ENCODE measurements at places on chromosomes 3 and 15.

GRCh38 chr15:43250785-43251184 lies 15.9 kb downstream of the TGM5 start:
- no peak for DNase-seq

DNA sequence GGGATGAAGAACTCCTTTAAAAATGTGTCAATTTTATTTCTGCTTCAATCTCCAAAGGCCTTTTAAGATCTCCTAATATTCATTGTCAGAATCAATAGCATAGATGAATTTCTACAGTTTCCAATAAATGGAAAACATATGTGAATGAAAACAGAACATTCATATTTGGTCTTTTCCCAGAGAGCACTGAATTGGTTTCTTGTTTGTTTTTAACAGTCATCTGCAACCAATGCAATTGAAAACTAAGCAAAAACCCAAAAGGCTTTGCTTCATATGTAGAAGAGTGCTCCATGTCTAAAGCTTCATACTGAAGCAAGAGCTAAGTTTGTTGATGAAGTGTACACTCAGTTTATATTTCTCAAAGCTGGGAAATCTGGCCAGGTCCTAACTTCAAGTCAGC lies 426.5 kb upstream of the CDIN1 start:
- no peak for DNase-seq

GRCh38 chr3:38726751-38727150 lies 77.3 kb upstream of the SCN5A start:
- DNase-seq = no peak

GRCh38 chr3:76700323-76700722 lies 339.6 kb upstream of the ROBO2 start:
- DNase-seq = no peak

DNA sequence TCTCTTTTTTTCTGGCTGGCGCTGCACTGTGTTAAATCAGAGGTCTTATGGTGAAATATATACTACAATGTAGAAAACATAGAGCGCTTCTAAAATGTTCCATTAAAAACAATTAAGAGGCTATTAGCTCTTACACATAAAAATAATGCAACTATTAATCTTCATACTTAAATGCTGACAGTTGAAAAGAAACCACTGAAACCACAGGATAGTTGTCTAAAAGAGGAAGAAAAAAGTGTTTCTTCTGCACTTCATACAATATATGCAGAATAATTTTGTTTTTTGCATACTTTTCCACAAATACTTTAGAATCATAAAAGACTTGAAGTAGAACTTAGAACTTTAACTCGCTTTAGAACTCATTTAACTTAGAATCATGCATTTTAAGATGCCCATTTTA lies 170.5 kb downstream of the PYDC2 start:
- DNase-seq = no peak

DNA sequence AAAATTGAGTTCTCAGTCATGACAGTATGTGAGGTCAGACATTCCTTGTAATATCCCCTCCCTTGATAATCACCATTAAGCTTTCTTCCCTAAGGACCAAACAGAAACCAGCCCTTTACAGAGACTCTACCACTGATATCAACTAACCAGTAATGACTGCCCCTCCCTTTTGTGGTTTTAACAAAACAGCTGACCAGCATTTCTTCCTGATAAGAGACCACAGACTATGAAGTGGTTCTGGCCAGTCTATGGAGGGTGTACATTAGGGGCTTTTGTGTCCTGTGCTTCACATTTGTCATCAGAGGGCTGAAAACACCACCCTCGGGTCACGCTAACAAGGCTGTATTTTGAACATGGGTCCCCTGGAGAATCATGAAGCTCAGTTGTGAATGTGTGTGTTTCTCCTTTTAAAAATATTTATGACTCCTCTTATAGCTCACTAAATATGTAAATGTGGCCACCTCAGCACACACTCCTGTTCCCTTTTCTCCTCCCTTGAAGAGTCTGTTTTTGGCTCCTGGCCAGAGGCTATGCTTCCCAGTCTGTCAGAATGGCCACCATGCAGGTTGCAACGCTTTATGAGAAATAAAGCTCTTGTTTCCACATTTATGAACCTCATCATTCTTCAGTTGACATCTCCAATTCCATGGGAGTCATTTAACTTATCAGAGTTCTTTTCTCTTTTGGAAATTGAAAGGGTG lies 239.3 kb downstream of the CPNE4 start:
- no peak for DNase-seq

- DNase-seq = no peak
Measured at GRCh38 chr15:70875001-70875782, 17.0 kb downstream of the THAP10 start.

- DNase-seq = peak; percentile 63
Measured at GRCh38 chr3:32421991-32422859, 30.6 kb downstream of the CMTM7 start.

GRCh38 chr3:138060792-138061191 lies 50.8 kb downstream of the CLDN18 start:
- DNase-seq = no peak

GRCh38 chr15:58520936-58521292 lies 89.1 kb downstream of the LIPC start:
- DNase-seq = no peak

DNA sequence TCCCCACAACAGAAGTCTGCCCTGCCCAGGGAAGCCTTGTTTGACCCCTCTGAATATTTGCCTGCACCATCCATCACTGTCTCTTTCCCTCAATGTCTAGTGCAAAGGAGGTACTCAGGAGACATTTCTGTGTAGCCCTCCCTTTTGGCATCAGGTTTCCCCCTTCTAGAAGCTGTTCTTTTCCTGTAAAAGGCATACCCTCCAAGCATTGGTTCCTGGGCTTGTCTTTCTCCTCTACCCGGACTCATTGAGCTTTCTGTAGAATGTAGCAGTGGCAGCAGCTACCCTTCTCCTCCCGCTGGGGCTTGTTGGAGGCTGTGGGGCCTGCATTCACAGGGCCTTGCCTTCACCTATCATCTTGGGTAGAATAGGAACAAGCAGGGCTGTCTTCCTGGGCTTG lies 63.5 kb downstream of the CTDSPL start:
- DNase-seq = no peak

- DNase-seq = no peak
Measured at GRCh38 chr15:42375941-42376340, 16.6 kb downstream of the CAPN3 start.

- no peak for DNase-seq
Measured at GRCh38 chr15:100716456-100717085, 114.2 kb downstream of the ASB7 start.

GRCh38 chr3:177835008-177835407 lies 637.7 kb upstream of the TBL1XR1 start:
- peak; percentile 54 for DNase-seq

- no peak for DNase-seq
Measured at GRCh38 chr3:10950476-10951294, 41.9 kb upstream of the SLC6A1 start.

GRCh38 chr3:141231952-141232823 lies 563 bp downstream of the PXYLP1 start:
- DNase-seq = no peak

DNA sequence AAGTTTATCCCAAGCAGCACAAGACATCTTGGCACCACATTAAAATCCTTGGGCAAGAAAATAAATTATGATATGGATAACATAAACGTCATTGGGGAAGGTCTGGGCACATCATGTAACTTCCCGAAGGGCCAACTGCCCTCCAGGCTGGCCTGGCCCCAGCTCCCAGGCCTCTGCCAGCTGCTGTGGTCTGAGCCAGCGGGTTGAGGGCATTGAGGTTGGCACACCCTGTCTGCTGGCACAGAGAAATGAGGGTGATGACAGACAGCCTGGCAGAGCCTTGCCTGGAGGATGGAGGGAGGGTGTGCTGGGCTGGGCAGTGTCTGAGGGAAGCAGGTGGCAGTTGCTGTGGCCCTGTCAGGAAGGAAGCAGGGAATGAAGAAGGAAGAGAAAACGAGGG lies 3.3 kb upstream of the RBSN start:
- no peak for DNase-seq

DNA sequence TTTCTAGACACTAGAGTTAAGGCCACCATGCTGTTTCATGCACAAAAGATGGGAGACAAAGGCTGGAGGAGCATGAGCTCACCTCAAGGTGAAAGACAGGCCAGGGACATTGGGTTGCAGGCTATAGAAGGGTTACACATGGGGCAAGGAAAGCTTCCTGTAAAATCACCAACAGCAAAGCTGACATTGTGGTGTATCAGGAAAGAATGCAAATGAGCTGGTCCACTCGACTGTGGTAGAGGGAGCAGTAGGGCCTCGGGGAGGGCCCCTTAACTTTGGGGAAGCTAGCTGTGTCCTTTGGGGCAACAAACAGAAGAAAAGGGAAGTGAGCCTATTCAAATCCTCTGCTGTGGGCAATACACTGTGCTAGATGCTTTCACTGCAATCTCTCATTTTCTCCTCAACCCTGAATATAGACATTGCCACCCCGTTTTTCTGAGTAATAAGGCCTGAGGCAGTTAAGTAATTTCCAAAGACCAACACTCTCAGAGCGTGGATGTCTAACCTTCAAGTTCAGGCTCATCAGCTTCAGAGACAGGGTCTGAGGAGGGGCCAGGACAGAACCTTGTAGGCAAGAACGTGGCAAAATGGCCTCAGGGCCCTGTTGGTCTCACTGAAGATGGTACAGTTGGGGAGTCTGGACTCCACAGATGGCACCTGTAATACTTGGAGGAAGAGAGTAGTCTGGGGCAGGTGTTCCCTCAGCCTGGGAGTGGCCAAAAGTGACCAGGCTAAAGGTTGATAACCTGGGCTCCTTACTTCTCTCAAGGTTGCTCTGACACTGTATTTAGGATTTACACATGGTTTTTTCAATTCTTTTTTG lies 24.1 kb downstream of the CX3CR1 start:
- no peak for DNase-seq

- no peak for DNase-seq
Measured at GRCh38 chr15:31085359-31085758, 16.2 kb downstream of the TRPM1 start.

- DNase-seq = no peak
Measured at GRCh38 chr3:40713795-40714194, 189.0 kb downstream of the ZNF621 start.

DNA sequence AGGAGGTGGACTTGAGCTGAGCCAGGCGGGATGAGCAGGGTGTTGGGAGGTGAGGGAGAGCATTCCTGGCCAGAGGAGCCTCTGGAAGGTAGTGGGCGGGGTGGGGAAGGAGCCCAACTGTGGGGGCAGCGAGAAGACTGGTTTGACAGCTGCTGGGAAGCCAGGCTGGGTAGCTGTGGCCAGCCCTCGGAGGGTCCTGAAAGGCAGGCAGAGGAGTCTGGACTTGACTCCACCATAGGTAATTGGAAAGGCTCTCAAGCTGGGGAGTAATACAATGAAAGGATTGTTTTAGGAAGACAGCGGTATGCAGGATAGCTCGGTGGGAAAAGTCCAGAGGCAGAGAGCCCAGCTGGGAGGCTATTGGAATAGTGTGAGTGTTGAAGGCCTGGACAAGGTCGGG lies 17.2 kb downstream of the EPHB3 start:
- DNase-seq = no peak

- DNase-seq = no peak
Measured at GRCh38 chr3:30167541-30168011, 438.8 kb upstream of the TGFBR2 start.

GRCh38 chr3:6602329-6602728 lies 258.6 kb upstream of the GRM7 start:
- no peak for DNase-seq

GRCh38 chr3:134082582-134082981 lies 52.9 kb upstream of the SLCO2A1 start:
- no peak for DNase-seq

DNA sequence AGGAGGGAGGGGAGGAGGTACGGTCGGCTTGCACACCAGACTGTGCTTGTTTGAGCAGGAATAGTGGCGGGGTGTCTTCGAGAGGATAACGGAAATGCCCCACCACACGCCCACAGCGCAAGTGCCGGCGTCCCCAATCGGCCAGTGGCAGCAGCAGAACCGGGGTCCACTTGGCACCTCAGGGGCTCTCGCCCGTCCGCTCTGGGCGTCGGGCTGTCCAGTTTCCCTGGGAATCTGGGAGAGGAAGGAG lies 53.7 kb downstream of the CCDC54 start:
- DNase-seq = peak; percentile 36

DNA sequence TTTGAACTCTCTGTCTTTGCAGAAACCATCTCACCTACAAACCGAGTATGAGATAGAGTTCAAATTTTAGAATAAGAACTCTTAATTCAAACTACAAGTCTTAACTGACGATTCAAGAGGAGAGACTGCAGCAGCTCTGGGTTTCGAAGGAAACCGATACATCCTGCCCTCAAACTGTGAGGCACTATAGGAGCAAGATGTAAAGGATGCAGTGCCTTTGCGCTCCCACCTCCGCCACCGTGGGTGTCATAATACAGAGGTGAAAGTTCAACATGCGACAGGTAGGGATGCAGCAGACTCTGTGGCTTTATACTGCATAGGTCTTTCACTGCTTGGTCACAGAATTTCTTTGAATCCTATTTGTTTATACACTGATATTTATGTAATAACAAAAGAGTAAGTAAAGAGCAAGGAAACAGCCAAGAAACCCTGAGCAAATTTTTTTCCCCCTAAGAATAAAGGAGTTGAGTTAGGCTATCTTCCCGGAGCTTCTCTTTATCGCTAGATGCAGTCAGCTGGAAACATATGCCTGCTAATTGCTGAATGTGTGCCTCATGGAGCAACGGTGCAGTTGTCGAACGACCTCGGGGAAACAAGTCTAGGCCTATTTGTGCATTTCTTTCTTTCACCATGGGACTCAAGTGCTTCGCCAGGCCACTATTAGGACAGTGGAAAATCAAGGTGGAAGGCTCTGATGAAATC lies 1097.6 kb upstream of the CFAP20DC start:
- no peak for DNase-seq

DNA sequence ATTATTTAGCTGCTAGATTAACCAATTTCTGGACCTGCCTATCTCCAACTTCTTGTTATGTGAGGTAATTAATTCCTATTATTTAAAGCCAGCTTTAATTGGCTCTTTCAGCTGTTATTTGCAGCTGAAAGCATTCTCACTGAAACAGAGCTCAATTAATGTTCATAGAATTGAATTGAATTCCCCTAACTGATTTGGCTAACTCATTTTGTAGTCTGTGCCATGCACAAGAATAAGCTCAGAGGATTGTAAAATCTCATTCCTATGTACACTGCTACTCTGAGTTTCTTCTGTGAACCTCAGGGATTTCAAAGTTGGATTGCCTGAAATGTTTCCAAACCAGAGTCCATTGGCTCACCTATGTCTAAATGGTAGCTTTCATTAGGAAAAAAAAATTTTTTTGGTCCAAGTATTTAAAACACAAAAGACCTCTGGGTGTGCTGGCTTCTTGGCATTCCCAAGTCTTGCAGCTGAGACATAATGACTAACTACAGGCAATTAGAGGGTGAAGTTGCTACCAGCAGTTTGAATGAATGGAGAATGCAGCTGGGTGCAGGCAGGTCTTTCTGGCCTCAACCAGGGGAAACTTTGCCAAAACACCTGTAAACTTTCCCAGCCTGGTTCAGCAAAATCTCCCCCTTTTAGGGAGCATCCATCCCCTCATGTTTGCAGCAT lies 134.3 kb downstream of the EDEM1 start:
- DNase-seq = no peak

Measured in left lung (tissue), 14 donors.